ENCODE measurements at places on chromosomes 13 and 19. TPM values are rescaled to one million over a fixed set of nuclear protein-coding genes. Genes with fewer than 3 reads are reported as not detected.

Gene CAMSAP3
- total RNA-seq, result under 0.01 TPM

Gene MAST3
- 2.3 TPM for total RNA-seq

Gene RASGRP4
- not detected for total RNA-seq

Gene CD37
- not detected for total RNA-seq

Gene DACH1
- total RNA-seq, result 0.49 TPM

Gene ZNRF4
- total RNA-seq, result not detected

Gene MCEMP1
- not detected for total RNA-seq

Gene COX6B2
- total RNA-seq, result not detected

Gene CPAMD8
- 0.36 TPM for total RNA-seq

Gene UBE2L5
- not detected for total RNA-seq

Gene ZNF541
- 1.1 TPM for total RNA-seq

Gene GRIN3B
- total RNA-seq, result 0.54 TPM

Gene VAV1
- total RNA-seq, result not detected

Gene VSTM1
- total RNA-seq, result not detected

Gene KLF1
- total RNA-seq, result not detected

Gene KLK1
- not detected for total RNA-seq

Gene PTPRH
- 4.2 TPM for total RNA-seq

Gene SERTAD3
- 23.3 TPM for total RNA-seq

Gene HRC
- total RNA-seq, result 0.32 TPM

Gene ADGRE1
- not detected for total RNA-seq

Gene ZNF66
- 0.72 TPM for total RNA-seq

Gene ERCC1
- total RNA-seq, result 84.8 TPM

Gene YJEFN3
- total RNA-seq, result 0.18 TPM

Gene RTBDN
- total RNA-seq, result not detected

Gene RNF113B
- not detected for total RNA-seq

Gene CXCL17
- total RNA-seq, result not detected

Gene HSPB6
- 11.5 TPM for total RNA-seq

Gene IGFL2
- total RNA-seq, result not detected

Gene DCLK1
- total RNA-seq, result 10.0 TPM

All from cardiac atrium fibroblast (primary cell).